ENCODE measurements at places on chromosomes 3 and 15. TPM values are rescaled to one million over a fixed set of nuclear protein-coding genes. Genes with fewer than 3 reads are reported as not detected.

Gene ALCAM
- 44.0 TPM for total RNA-seq

Gene ABTB1
- total RNA-seq: 8.7 TPM

Gene CCDC39
- 0.52 TPM for total RNA-seq

Gene EAF2
- total RNA-seq: 3.7 TPM

Gene ZNF80
- total RNA-seq: not detected

Gene TMEM62
- total RNA-seq: 3.3 TPM

Gene ASB14
- 0.17 TPM for total RNA-seq

Gene HRG
- not detected for total RNA-seq

Gene IL20RB
- total RNA-seq: 2.3 TPM

Gene SAMD7
- not detected for total RNA-seq

Gene THAP10
- total RNA-seq: 1.5 TPM

Gene TNNC1
- total RNA-seq: 0.63 TPM

Gene PGBD4
- 1.8 TPM for total RNA-seq

Gene GASK1A
- total RNA-seq: 0.26 TPM

Gene PLIN1
- total RNA-seq: not detected

Gene FGF7
- 393 TPM for total RNA-seq

Gene SLC27A2
- not detected for total RNA-seq

Gene ATP8B4
- total RNA-seq: 29.4 TPM

Gene CATSPER2
- total RNA-seq: 1.3 TPM

Gene LNP1
- total RNA-seq: 3.9 TPM

Gene LRTM1
- not detected for total RNA-seq

Gene CPB1
- total RNA-seq: not detected

Gene CFAP100
- not detected for total RNA-seq

Gene CD200R1
- 0.09 TPM for total RNA-seq

Gene CPOX
- total RNA-seq: 15.2 TPM

Measured in bronchial smooth muscle cell (primary cell).